A375 (cell line): ENCODE measurements at places on chromosomes 4 and X. TPM values are rescaled to one million over a fixed set of nuclear protein-coding genes. Genes with fewer than 3 reads are reported as not detected.

Gene SASH3
- total RNA-seq = not detected in 2 replicates

Gene TRAM1L1
- total RNA-seq = 1.5 and 2.6 TPM in 2 replicates

Gene DDIT4L
- 0.03 TPM in 1 of 2 replicates, not detected in the other for total RNA-seq

Gene HELT
- total RNA-seq = not detected in 2 replicates

Gene FAT4
- 1.2 and 1.6 TPM in 2 replicates for total RNA-seq

Gene ADAMTS3
- 5.0 and 5.2 TPM in 2 replicates for total RNA-seq

Gene FAT1
- total RNA-seq = 116 and 134 TPM in 2 replicates

Gene SRPX2
- total RNA-seq = 16.0 and 17.7 TPM in 2 replicates

Gene SLIT2
- 1.5 and 2.9 TPM in 2 replicates for total RNA-seq

Gene CXCL8
- total RNA-seq = 34.0 and 34.1 TPM in 2 replicates

Gene NSG1
- total RNA-seq = 0.32 and 0.34 TPM in 2 replicates

Gene SMIM10
- total RNA-seq = not detected in 2 replicates

Gene SPANXA2
- 37.4 and 48.0 TPM in 2 replicates for total RNA-seq

Gene MAGEA9B
- not detected in 2 replicates for total RNA-seq

Gene MAGEA11
- 34.9 and 38.3 TPM in 2 replicates for total RNA-seq

Gene MSX1
- 15.8 and 16.7 TPM in 2 replicates for total RNA-seq

Gene SATL1
- total RNA-seq = not detected in 2 replicates

Gene NR0B1
- 0.37 and 0.91 TPM in 2 replicates for total RNA-seq

Gene TAF7L
- not detected in 2 replicates for total RNA-seq

Gene CENPI
- total RNA-seq = 6.8 and 7.3 TPM in 2 replicates

Gene SYN1
- total RNA-seq = 0.13 and 0.15 TPM in 2 replicates

Gene GLRA3
- total RNA-seq = not detected in 2 replicates

Gene CLNK
- not detected in 2 replicates for total RNA-seq

Gene AGA
- total RNA-seq = 50.8 and 54.7 TPM in 2 replicates
